ENCODE measurements at places on chromosomes 1 and 21.

DNA sequence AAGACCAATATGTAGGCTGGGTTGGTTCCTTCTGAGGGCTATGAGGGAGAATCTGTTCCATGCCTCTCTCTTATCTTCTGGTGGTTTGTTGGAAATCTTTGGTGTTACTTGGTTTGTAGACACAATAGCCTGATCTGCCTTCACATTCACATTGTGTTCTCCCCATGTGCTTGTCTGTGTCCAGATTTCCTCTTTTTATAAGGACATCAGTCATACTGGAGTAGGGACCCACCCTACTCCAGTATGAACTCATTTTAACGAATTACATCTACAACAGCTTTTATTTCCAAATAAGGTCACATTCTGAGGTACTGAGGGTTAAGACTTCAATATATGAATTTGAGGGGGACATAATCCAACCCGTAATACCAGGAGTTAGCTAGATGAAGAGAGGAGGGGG lies 75.9 kb downstream of the DISP1 start:
- DNase-seq, result no peak

- DNase-seq, result peak; percentile 56
These were observed 10.1 kb upstream of the TMEM52 start for GRCh38 chr1:1929102-1929638.

DNA sequence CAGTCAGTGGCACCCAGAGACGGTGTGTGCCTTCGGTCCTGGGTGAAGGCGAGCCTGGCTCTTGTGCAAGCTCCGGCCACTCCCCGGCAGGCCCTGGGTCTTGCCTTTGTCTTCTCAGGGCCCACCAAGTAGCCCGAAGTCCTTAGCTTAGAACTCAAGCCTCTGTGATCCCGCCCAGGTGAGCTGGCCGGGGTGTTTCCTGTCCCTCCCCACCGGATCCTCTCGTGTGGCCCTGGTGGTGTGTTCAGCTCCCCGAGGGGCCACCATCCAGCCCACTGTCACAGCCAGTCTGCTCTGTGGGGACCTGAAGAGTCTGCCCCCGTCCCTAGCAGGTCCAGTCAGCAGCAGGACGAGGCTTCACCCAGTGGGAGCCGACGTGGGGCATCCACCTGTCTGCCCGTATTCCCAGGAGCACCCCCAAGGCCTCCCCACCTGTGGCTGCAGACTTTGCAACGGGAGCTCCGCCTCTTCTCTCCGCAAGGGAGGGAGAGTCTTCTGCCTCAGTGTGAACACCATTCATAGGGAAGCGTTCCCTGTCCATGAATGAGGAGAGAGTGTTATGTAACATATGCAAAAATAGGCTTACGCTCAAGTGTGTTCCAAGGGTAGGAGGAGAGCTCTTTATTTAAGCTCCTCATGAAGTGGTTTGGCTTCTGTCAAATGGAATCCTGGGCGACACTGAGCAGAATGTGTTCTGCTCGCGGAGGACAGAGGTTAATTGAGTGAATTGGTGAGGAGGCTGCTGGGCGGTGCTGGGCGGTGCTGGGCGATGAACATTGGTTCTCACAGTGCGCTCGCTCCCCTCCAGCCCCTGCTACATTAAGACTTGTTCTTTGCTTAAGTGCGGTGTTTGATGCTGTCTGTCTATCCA lies 108.9 kb downstream of the CRYAA start:
- DNase-seq, result no peak

DNA sequence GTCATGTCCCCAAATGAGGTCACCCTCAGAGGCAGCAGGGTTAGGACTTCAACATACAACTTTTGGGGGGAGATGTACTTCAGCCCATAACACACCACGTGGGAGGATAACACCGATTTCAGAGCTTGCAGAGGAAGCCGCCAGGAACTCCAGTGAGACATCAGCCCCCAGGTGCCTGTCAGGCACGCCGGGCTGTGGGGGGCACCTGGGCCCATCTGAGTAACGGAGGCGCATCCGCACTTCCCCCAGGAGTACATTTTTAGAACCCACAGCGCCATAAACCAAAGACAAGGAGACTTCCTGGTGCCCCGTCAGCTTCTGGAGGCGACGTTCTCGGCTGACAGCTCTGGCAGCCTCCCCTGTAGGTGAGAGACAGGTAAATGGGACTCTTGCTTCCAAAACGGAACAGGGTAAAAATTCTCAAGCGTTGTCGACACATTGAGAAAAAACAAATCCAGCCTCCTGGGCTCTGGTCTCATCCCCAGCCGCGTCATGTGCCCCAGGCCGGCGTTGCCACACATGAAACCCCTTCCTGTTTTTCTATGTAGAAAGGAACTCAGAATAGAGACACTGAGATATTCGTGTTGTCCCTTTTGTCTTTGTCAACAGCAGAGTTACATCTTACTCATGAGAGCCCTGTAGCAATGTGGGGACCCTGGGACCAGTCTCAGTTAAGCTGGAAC lies 93.3 kb downstream of the PDE9A start:
- DNase-seq, result no peak

- DNase-seq, result no peak
These were observed 110.3 kb upstream of the WNT4 start for GRCh38 chr1:22253012-22253790.

DNA sequence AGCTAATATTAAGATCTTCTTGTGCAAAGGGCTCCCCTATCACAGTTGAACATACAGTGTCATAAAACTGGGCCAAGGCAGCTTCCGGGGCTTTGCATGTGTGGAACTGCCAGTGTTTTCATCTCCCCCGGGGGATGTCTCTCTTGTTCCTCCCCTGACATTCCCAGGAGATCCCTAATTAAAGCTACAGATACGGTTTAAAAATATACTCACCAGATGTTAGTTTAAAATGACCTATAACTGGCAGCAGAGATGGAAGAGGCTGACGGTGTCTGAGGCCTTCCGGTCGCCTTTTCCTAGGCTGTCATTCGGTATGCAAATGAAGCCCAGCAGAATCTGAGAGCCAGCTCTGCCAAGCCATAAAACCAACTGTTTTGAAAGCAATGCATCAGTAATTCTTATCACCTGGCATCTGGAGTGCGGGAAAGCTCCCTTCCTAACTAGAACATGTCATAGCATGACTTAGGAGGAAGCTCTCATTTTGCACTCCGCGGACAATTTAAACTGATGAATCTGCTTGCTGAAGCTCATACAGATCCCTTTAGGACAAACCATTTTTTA lies 436.5 kb upstream of the VAMP3 start:
- DNase-seq, result no peak

- peak; percentile 83 for DNase-seq
These were observed 29.0 kb upstream of the ABCG1 start for GRCh38 chr21:42189860-42190485.

- DNase-seq, result no peak
These were observed 25.5 kb upstream of the LYST start for GRCh38 chr1:235892202-235892601.

GRCh38 chr21:43015906-43016540 lies 41.7 kb downstream of the PKNOX1 start:
- no peak for DNase-seq

DNA sequence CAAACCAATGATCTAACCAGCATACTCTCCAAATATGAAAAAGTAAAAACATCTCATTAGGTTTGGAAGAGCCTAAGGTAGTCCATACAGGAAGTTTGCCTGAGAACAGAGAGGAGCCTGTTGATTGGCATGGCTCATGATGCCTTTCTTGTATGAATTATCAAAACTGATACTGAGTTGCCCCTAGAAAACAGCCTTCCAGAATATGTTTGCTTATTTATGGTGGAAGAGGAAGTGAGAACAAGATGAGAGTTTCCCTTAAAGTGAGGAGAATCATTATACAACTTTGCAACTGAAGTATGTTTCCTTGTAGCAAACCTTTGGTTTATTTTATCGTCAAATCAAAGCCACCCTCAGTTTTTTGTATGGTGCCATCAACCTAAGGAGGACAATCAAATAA lies 23.8 kb upstream of the KIAA1614 start:
- no peak for DNase-seq

DNA sequence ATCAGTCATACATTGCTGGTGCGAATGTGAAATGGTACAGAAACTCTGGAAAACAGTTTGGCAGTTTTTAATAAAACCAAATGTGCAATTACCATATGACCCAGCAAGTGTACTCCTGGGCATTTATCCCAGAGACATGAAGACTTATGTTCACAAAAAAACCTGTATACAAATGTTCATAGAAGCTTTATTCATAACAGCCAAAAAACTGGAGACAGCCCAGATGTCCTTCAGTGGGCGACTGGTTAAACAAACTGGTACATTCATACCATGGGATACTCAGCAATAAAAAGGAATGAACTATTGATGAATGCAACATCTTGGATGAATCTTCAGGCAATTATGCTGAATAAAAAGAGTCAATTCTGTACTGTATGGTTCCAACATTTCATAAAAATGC lies 97.8 kb downstream of the DTL start:
- no peak for DNase-seq

DNA sequence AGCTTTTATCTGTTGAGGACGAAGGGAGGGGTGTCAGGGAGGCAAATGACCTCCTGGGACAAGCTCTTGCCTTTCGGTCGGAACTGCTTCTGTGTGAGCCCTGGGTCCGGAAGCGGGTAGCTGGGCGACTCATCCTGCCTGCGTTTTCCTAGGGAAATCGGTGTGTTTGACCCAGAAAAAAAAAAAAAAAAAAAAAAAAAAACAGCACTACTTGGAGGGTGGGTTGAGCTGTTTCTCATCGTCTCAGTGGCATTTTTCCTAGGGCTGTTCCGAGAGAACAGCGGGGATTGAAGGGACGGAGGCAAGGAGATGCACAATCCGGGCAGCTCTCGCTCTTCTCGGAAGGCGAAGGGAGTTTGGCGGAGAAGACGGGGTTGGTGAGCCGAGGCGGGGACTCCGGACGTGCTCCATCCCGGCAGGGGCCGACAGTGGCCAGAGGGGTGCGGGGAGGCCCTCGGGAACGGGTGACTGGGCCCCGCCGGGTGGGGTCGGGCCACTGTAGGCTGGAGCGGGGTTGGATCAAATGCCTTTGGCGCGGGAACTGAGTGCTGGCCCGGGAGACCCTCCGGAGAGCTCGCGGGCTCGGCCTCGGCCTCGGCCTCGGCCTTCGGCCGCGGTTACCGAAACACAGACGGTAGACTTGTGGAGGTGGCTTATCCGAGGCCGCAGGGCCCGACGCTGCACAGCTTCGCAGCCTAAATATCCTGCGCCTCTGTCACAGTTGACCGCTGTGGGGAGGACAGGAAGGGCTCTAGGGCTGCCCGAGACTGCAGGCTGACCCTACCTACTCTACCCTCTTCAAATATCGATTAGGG lies 2.4 kb upstream of the BARHL2 start:
- DNase-seq, result no peak

GRCh38 chr1:7501084-7501491 lies 270.0 kb upstream of the VAMP3 start:
- DNase-seq, result peak; percentile 6

- DNase-seq, result peak; percentile 64
These were observed 473 bp upstream of the BRDT start for GRCh38 chr1:91948501-91949355.

DNA sequence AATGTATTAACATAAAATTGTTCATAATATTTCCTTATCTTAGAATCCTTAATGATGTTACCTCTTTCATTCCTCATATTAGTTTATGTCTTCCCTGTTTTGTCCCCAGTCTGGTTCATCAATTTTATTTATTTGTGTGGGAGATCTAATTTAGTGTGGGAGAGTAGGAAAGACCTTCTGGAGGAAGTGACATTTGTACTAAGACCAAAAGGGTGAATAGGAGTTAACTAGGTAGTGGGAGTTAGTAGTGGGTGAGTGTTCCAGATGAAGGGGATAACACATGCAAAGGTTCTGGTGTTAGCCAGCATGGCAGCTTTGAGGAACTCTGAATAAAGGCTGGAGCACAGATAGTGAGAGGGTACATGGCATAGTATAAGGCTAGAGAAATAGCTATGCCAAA lies 21.4 kb downstream of the RASAL2 start:
- DNase-seq, result no peak

DNA sequence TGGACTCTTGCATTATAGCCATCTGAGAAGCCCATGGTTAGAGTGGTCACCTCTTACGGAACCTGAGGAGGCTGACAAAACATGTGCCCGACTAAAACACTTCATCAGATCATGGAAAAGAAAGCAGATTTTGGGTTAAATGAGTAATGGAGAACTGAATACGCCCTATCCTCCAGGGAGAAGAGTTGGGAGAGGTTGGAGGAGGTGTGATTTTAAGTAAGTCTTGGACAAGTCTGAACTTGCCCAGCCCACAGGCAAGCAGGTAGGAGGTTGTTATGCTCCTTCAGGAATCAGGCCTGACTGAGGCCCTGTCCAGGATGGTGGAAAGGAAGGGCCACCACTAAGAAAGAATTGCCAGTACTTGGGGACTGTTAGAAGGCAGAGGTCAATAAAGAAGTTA lies 255.8 kb downstream of the TGFB2 start:
- DNase-seq, result no peak

DNA sequence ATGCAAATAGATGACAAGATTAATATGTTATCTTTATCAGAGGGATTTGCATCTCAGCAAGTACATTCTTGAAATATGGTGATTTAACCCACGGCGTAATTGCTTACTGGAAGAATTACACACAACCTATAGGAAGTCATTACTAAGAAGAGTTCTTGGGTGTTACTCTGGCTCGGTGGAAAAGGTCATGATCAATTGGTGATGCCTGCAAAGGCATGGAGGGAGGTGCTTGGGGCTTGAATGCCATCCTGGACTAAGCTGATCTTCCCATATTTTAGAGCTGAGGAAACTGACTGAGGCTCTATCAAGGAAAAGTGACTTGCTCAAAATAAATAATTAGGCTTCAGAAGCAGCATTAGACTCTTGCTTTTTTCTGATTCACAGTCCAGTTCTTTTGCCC lies 137.5 kb upstream of the JUN start:
- DNase-seq, result no peak

- peak; percentile 86 for DNase-seq
These were observed 35.7 kb upstream of the DUSP10 start for GRCh38 chr1:221777431-221778072.

DNA sequence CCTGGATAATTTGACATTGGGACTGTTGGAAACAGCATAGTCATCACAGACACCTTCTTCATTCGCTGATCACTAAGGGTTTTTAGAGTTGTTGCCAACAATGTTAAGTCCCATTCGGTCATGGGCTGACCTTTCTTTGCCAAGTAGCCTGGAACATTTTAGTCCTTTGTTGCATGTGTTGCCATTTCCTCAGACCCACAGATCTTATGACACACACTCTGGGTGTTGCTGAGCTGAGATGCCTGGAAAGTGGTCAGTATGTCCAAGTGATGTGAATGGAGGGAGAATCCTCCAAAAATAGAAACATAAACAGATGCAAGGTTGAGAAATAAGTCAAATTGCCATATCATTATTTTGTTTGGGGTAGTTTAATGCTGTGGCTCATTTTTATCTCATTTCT lies 61.5 kb upstream of the GJA5 start:
- no peak for DNase-seq

DNA sequence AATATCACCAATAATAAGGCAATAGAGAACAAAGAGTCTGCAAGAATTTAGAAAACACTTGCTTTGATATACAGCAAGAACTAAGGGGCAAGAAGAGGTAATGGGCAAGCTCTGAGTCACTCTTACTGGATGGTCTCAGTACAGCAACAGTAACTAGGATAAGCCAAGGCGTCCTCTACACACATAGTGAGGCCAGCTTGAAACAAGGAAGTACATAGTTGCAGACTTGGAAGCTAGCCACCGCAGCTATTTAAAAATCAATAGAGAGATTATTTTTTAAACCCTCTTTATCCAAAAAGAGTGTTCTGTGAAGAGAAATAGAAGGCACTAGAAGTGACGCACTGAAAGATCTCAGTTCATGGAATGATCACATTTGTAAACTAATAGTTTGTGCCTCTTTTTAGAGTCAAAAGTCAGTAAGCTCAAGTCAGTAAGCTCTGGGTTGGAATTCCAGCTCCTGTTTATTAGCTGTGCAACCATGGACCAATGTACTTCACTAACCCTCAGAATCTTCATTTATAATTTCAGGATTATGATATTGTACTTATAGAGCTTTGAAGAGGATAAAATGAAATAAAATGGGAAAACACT lies 118.6 kb downstream of the AKT3 start:
- DNase-seq, result no peak

Data from natural killer cell treated with Interleukin-12 subunit alpha and Interleukin-12 subunit beta and Interleukin-15 and Interleukin-18, amount 100 ng/mL, for 72 hours (primary cell).